Tibial nerve (tissue), 4 donors: ENCODE measurements at places on chromosomes 1 and 21.

DNA sequence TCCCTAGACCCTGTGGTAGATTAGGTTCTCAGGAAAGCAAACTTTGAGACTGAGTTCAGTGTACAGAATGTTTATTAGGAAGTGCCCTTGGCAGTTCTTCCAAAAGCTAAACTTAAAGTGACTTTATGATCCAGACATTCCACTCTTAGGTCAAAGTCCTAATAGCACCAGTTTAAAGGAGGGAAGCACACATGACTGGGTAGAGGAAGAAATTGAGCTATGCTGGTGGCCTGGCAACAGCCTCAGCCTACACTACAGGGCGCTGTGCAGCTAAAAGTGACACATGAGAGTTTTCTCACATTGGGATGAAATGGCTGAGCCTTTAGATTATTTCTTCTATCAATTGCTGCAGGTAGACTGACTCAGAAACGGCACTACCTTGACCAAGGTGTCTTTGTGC is 280.4 kb downstream of the BRINP2 start:
- no peak for DNase-seq

DNA sequence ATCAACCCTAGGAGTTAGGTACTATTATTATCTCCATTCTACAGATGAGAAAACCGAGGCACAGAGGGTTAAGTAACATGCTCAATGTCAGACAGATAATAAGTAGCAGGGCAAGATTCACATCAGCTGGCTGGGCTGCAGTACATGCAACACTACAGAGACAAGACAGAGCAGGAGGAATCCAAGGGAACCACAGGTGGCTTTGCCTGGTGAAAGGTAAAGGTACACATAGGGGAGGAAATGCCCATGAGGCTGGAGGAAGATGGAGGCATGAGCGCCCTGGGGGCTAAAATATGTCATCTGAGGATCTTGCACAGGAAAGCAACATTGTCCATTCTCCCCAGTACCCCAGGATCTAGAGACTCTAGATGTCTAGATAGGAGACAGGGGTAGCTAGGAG is 8.4 kb downstream of the ZBTB21 start:
- DNase-seq, result no peak

DNA sequence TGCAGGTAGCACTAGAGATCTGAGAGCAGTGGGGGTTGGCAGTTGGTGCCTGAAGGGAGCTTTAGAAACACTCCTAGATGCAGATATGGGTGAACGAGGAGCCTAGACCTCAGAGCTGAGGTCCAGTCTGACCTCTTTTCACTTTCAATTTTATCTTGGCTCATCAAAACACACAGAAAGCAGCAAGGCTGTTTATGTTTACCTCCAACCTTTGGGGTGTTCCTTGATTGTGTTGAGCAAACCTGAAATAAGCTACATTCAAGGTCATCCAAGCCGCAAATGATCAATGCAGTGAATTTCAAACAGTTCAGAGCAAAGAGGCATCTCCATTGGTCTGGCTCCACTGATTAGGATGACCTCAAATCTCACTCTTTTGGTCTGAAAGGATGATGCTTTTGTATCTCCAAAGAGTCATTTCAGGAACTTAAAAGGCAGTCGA is 1.3 kb downstream of the LY9 start:
- no peak for DNase-seq

DNA sequence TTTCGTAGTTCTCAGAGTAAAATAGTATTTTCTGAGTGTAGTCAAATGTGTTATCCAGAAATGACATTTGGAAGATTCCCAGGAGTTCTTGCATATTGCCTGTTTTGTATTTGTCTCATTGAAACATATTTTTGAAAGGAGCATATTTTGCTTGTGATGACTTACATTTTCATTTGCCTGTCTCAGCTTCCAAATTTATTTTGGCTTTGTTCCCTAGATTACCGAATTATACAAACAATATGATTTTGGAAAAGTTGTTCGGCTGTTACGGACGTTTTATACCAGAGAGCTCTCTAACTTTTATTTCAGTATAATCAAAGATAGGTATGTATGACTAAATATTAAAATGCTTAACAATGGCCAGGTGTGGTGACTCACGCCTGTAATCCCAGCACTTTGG is 46.0 kb downstream of the IARS2 start:
- DNase-seq, result no peak

DNA sequence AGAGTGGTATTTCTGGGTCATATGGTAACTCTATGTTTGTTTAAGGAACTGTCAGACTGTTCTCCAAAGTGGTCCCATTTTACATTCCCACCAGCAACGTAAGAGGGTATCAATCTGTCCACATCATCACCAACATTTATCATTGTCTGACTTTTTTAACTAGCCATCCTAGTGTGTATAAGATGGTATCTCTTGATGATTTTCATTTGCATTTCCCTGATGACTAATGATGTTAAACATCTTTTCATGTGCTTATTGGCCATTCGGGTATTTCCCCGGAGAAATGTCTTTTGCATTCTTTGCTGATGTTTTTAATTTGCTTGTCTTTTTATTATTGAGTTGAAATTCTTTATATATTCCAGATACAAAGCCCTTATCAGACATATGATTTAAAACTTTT is 370.1 kb upstream of the NR5A2 start:
- DNase-seq, result no peak

- DNase-seq, result no peak
Measured at GRCh38 chr1:94866164-94866807, 46.1 kb downstream of the SLC44A3 start.

DNA sequence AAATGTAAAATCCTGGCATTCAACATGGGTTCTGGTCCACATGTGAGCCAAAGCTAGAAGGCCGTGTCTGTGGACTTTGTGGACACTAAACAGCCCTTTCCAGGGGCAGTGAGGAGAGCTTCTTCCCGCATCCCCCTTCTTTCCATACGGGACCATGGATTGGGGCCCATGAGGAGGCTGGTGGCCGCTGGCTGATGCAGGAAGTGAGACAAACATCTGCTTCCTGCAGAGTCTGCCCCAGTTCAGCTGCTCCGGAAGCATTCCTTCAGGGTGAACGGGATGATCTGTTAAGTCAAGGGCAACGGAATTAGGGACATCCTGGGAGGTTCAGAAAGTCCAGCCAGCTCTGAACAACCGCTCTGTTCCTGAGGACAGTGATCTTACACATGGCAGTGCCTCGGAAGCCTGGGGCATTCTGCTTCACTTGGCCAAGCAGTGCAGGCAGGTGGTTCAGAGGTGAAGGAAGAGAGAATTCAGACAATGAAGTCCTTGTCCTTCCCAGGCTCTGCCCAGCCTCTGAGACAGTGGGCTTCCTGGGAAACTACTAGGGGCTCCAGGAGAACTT is 1.5 kb downstream of the CA6 start:
- no peak for DNase-seq

- no peak for DNase-seq
Measured at GRCh38 chr21:28671549-28672195, 321.0 kb downstream of the LTN1 start.

- DNase-seq, result no peak
Measured at GRCh38 chr1:82090104-82090503, 289.4 kb downstream of the ADGRL2 start.

DNA sequence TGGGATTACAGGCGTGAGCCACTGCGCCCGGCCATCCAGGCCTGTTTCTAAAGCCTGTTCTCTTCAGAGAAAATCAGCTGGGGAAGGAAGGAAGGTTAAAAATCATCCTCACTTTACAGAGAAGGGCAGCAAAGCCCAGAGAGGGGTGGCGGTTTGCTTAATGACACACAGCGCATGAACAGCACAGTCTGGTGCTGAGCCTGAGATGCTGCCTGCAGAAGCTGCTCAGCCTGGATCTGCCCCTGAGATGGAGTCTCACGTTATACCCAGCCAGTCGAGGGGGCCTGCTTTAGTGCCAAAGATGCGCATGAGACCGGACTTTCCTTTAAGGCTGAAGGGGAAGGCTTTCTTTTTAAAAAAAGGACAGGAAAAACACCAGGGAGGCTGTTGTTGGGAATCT is 21.3 kb downstream of the HTR6 start:
- DNase-seq, result no peak

GRCh38 chr1:4131734-4132133 is 231.7 kb upstream of the C1orf174 start:
- DNase-seq, result no peak

DNA sequence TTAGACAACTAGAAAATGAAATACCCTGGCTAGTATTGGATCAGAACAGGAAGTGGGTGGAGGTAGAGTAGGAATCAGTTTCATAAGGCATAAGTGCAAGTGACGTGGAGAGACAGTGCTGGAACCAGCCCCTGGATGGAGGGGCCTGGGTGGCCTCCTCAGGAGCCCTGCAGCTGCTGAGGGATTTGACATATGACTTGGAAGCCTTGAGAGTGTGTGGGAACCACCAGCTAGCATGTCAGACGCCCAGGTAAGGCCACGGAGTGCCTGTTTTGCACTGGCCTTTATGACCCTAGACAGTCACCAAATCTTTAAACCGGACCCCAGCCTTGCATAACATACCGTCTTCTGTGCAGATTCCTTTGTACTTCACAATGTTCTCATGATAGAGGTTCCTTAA is 94.4 kb downstream of the RAVER2 start:
- DNase-seq, result no peak

DNA sequence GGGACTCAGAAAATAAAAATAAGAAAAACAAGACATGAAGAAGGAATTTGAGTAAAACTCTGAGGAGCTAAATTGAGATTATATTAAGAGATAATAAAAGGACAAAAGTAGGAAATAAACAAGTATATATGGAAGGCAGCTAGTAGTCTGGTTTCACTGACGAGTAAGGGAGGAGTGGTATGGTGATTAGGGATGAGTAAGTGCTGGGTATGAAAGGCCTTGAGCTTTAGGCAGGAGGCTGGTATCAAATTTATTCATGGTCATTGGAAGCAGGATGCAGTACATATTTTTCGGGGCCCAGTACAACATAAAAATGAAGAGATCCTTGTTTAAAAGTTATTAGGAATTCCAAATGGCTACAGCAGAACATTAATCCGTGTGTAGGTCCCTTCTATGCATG is 789.7 kb upstream of the PRMT6 start:
- DNase-seq, result no peak
